ENCODE measurements at places on chromosomes 3 and 15. TPM values are rescaled to one million over a fixed set of nuclear protein-coding genes. Genes with fewer than 3 reads are reported as not detected.

- H3K27ac ChIP-seq, result no peak overlapping the region
- no peak overlapping the region for H3K4me3 ChIP-seq
- no peak for DNase-seq
Measured at GRCh38 chr3:148203297-148204010, 494.2 kb upstream of the AGTR1 start.

The GOLGA8T gene
- not detected for total RNA-seq

GRCh38 chr3:152416808-152417580 is 148.3 kb downstream of the MBNL1 start:
- no peak for DNase-seq
- H3K27ac ChIP-seq, result no peak overlapping the region
- H3K4me1 ChIP-seq, result no peaks in the 10 kb centered on the region
- no peaks in the 10 kb centered on the region for H3K27me3 ChIP-seq
- H3K36me3 ChIP-seq, result peaks cover 18% of the 10 kb centered on the region

GRCh38 chr15:86555098-86555497 is 475.4 kb downstream of the AGBL1 start:
- no peaks in the 10 kb centered on the region for H3K27me3 ChIP-seq
- H3K4me1 ChIP-seq, result no peaks in the 10 kb centered on the region
- no peaks in the 10 kb centered on the region for H3K36me3 ChIP-seq

DNA sequence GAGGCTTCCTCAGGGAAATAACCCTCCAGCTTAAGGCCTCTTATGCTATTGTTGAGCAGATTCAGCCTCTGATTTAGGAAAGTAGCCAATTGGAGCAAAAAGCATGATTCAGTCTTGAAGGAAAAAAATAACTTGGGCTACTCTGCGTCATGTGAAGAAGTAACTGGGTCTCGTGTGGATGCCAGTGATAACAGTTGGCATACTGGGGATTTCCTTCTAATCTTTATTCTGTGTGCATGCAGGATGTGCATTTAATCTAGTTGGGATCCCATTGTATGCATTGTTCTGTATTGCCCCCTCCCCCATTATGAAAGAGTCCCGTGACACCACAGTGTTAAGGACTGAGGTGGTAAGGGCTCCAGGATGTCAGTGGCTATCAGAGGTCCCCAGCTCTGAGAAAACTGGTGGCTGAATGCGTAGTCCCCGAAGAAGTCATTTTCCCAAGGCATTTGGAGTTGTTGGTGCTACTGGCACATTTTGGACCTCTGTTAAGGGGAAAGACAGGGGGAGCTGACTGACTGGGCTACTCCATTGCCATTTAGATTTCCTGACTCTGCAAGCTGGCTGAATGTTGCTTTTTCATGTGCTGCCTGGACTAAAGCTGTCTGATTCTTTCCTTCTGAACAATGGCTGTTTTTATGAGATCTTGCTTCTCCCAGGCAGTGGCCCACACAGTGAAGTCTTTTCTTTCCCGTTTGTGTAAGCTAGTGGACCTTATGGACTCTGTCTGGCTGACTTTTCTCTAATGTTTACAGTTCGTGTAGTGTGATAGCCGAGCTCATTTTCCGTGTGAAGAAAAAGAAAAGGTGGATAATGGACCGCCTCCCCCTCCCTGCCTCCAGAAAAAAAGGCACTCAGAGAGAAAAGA is 38.4 kb upstream of the TRAK1 start:
- H3K27ac ChIP-seq, result no peak overlapping the region
- no peaks in the 10 kb centered on the region for H3K27me3 ChIP-seq
- H3K4me3 ChIP-seq, result no peak overlapping the region
- no peaks in the 10 kb centered on the region for H3K36me3 ChIP-seq
- H3K4me1 ChIP-seq, result peaks cover 10% of the 10 kb centered on the region

Data from PC-9 (cell line).